Naive thymus-derived CD4-positive, alpha-beta T cell (primary cell): ENCODE measurements at places on chromosomes 2 and 18.

GRCh38 chr2:129711816-129712675 is 267.4 kb upstream of the RAB6C start:
- no peak for DNase-seq

DNA sequence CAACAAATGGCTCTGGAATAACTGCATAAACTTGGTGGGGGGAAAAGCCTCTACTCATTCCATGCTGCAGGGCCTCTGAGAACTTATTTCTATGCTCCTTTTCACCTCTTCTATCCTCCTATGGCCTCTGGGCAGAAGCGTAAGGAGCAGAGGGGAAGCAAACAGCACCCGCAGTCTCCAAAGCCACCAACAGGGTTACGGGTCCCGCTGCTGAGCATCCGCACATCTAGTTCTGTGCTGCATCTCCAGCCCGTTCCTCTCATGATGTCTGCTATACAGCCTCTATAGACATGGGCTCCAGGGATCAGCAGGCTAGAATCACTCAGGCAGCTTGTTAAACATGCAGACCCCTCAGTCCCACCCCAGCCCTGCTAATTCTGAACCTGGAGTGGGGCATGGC is 25.9 kb downstream of the PSTPIP2 start:
- no peak for DNase-seq

DNA sequence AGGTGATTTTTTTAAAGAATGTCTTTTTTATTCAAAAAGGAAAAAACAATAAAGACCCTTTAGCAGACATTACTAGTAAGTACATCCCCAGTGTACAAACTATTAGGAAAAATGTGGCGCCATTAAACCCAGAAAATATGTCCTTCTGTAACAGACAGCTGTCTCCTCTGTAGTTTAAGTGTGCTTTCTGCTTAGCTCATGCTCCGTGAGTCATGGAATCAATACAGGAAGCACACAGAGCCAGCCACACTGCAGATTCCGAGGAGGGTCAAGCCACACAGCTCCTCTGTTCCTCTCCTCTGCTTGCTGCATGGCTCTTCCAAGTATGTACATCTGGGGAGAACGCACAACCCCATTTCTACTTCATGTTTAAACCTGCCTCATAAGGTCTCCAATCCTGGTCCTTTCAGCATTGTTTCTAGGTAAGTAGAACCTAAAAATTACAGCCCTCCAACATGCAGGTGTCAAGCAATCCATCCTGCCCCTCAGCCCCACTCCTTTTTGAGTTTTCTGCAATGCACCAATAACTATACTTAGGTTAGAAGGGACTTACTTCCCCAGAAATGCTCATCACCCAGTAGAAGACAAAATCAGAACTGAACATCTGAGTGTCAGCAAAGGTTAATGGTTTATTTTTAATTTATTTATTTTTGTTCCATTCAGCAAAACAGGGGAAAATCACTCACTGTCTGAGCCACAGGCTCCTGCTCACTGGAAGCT is 37.5 kb downstream of the ACVR1 start:
- DNase-seq: peak; percentile 29

DNA sequence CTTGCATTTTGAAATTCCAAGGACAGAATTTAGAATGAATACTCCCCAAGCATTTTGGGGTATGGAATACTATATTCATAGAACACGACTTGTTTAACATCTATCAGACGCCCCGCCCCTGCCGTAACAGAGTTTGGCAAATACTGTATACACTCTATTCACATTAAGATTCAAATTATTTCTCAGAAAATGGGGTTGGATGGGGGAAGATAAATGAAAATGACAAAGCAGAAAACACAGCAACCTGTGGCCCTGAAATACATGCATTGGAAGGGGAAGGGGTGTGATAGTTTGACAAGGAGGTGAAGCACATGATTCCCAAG is 634.6 kb upstream of the SLC39A10 start:
- no peak for DNase-seq

- no peak for DNase-seq
Observed at GRCh38 chr2:95347681-95348608, 50.8 kb downstream of the KCNIP3 start.

- no peak for DNase-seq
Observed at GRCh38 chr2:37365669-37366068, 21.2 kb downstream of the QPCT start.

GRCh38 chr2:202035089-202035940 is 1.7 kb downstream of the FZD7 start:
- DNase-seq: peak; percentile 9

DNA sequence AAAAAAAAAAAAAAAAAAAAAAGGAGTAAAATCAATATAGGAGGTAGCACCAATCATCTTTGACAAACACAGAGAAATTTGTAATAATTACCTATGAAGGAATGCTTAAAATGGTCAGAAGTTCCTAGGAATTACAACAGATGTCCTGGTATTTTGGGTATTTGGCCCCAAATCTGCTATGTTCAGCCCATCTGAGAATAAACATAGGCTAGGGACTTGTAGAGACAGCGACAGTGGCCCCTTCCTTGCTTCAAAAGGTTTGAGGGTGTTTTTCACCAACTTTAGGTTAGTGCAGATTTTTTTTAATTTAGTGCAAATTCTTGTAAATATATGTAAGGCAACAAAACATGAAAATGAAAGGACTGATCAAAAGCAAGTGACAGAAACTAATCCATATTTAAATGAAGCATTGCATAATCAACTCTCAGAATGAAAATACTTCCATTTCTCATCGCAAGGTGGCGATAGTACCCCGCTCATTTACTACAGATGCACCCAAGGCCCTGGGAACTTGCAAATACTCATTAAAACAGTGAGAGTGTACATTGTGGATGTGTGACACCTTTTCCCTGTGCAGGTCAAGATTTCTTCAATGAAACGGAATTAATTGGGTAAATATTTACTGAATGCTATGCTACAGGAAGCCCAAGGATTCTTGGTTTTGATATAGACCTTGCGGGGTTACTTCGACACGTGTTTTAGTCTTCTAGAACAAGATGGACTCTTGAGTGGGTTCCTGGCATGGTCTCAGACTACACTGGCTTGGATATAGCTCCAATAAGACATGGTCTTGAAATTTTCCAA is 44.6 kb downstream of the FAM124B start:
- DNase-seq: peak; percentile 63

GRCh38 chr2:97741251-97741650 is 27.9 kb downstream of the ZAP70 start:
- no peak for DNase-seq
